Pancreas (tissue), 10 donors: ENCODE measurements at places on chromosomes 4 and X. TPM values are rescaled to one million over a fixed set of nuclear protein-coding genes. Genes with fewer than 3 reads are reported as not detected.

- no peak overlapping the region for H3K27ac ChIP-seq
- no peak overlapping the region for H3K4me3 ChIP-seq
- DNase-seq, result no peak
- no peaks in the 10 kb centered on the region for H3K4me1 ChIP-seq
- H3K36me3 ChIP-seq, result no peaks in the 10 kb centered on the region
Measured at GRCh38 chrX:23008431-23009099, 8.8 kb downstream of the DDX53 start.

DNA sequence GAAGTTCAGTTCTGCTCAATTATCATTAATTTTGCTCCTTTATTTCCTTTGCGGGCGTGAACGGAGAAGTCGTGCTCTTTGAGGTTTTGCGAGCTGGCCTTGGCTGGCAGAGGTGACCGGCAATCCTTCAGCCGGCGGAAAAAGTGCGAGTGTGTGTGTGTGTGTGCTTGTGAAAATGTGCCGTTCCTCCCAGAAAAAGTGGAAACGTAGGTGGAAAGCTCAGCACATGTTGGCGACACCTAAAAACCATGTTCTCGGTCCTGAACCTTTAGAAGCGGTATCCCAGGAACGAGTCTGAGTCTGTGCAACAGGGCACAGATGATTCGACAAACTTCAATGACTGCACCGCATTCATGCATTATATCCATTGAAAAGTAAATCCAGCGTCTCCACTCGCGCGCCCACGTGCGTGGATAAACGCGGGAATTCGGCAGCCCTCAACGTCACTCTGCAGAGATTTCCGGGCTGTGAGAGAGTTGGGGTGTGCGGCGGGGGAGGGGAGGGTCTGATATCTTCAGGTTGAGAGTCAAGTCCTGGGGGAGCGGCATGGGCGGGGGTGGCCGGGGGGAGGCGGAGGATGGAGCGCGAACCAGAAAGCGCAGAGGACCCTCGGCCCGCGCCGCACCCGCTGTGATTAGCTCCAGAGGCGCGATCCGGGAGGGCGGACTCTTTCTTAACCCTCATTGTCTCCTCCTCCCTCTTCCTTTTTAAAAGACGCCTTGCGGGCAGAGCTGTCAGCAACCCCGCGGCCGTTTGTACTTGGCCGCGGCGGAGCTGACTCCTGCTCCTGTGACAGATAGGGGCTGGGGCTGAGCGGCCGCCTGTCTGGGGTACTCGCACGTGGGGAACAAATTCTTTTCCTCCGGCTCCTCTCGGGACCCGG, at the start of gene SHISA3:
Gene SHISA3 (plus strand): TSS at position 737 of the 883 bp plus-strand sequence. CDS start 569 bp downstream, outside the sequence.
- no peaks in the 10 kb centered on the region for H3K36me3 ChIP-seq
- no peak for DNase-seq
- no peaks in the 10 kb centered on the region for H3K4me1 ChIP-seq
- H3K27ac ChIP-seq, result no peak within 1 kb of the TSS
- peaks cover 6% of the 10 kb centered on the region for H3K27me3 ChIP-seq

DNA sequence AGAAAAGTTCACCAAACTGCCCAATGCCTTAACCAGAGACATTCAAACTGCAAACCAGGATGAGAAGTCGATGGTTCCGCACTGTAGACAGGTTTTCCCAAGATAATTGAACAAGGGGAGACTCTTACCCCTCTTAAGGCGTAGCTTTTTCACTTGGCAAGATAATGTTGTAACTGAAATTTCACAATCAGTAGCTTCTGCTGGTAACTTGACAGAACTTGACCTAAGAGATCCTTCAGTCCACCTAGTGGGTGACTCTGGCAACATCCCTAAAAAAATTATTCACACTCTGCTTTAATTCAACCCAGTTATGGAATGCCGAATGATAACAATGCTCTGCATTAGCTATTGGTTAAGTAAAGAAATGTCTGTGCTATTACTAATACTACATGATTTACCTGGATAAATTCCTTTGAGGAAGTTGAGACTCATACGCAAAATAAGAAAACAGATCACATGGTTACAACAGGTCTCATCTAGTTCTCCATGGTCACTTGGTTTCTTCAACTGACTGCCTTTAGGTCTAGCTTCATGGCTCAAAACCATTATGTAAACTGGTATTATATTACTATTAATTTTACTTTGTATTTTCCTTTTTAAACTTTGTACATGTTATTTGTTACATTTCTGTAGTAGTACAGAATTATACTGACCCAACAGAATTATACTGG, 9.1 kb downstream of the ELF2 start:
- no peak overlapping the region for H3K27ac ChIP-seq
- peaks cover 7% of the 10 kb centered on the region for H3K4me1 ChIP-seq
- H3K27me3 ChIP-seq, result no peaks in the 10 kb centered on the region
- H3K36me3 ChIP-seq, result no peaks in the 10 kb centered on the region
- DNase-seq, result no peak

The LRCH2 gene
- 1.0 TPM for polyA plus RNA-seq

The SPON2 gene
- 13.0 TPM for polyA plus RNA-seq
